ENCODE measurements at places on chromosomes 12 and 14. TPM values are rescaled to one million over a fixed set of nuclear protein-coding genes. Genes with fewer than 3 reads are reported as not detected.

Gene SLC5A8
- 0.41 TPM for total RNA-seq

Gene RNASE7
- 1.2 TPM for total RNA-seq

GRCh38 chr12:107094183-107094448 is 767 bp upstream of the CRY1 start:
- no peak for DNase-seq

GRCh38 chr12:43117226-43117930 is 434.6 kb downstream of the ADAMTS20 start:
- DNase-seq, result no peak

DNA sequence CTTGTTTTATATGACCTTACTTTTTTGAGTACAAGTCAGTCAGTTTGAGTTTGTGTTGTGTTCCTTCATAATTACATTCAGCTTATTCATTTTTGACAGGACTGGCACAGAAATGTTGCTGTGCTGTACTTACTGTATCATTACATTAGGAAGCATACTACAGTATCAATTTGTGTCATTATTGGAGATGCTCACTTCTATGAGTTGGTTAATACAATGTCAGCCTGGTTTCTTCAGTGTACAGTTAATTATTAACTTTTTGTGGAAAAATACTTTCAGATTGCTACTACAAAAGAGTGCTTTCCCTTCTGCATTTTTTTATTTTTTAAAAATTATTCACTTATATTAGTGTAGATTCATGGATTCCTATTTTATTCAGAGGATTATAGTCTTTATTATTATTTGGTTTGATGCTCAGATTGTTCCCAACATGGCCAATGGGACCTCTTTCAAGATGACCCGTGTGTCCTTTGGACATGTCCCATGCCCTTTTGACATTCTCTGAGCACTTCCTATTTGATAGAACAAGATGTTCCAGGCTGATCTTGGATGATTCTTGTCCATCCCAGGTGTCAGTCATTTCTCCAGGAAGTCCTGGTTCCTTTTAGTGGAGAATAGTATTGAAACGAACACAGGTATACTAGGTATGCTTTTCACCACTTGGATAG is 66.6 kb downstream of the MON2 start:
- DNase-seq, result no peak

DNA sequence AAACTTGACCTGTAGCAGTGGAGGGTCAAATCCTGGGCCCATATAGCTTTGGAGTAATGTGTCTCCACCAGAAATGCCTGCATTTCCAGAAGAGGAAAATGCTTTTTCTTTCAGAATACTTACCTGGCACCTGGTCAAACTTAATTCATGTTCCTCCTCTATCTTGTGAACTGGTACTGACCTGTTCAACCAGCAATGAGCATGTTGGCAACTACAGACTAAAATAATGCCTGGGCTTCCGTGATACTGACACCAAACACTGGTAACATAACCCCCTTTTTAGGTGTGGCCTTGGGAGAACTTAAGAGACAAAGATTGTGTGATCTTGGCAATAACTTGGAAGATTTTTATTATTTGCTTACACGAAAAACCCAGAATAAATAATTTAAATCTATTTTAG is 23.8 kb upstream of the MGST1 start:
- DNase-seq, result no peak
